ENCODE measurements at places on chromosomes 3 and 15.

GRCh38 chr3:13506239-13506638 lies 26.1 kb downstream of the HDAC11 start:
- DNase-seq = no peak

DNA sequence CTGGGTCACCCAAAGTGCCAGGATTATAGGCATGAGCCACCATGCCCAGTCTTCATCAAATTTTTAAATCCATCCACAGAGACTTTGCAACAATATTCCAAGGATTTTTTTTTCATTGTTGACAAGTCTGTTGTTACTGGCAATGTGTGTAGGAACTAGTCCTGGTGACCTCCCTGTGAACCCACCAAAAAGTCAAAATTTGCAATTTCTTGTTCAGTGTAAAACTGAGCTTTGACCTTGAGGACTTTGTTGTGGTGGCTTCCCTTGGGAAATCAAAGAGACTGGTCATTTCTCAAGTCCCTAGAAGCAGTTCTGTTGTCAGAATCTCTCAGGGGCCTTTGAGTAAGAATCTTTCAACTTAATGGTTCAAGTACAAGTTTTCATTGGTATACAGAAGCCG lies 36.9 kb upstream of the COL8A1 start:
- no peak for DNase-seq

DNA sequence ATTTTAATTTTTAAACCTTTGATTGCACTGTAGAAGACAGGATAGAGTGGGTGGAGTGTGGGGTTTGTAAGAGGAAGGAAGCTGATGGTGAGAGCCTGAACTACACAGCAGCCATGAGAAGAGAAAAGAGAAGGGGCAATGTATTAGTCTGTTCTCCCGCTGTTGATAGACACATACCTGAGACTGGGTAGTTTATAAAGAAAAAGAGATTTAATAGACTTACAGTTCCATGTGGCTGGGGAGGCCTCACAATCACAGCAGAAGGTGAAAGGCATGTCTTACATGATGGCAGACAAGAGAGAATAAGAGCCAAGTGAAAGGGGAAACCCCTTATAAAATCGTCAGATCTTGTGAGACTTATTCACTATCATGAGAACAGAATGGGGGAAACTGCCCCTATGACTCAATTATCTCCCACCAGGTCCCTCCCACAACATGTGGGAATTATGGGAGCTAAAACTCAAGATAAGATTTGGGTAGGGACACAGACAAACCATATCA lies 37.3 kb downstream of the STARD5 start:
- DNase-seq = no peak

GRCh38 chr3:99767291-99767690 lies 50.4 kb upstream of the CMSS1 start:
- DNase-seq = no peak
